ENCODE measurements at places on chromosomes 5 and 9. TPM values are rescaled to one million over a fixed set of nuclear protein-coding genes. Genes with fewer than 3 reads are reported as not detected.
A peak's percentile ranks its signal among the peaks of the same experiment; 100 is the strongest.

DNA sequence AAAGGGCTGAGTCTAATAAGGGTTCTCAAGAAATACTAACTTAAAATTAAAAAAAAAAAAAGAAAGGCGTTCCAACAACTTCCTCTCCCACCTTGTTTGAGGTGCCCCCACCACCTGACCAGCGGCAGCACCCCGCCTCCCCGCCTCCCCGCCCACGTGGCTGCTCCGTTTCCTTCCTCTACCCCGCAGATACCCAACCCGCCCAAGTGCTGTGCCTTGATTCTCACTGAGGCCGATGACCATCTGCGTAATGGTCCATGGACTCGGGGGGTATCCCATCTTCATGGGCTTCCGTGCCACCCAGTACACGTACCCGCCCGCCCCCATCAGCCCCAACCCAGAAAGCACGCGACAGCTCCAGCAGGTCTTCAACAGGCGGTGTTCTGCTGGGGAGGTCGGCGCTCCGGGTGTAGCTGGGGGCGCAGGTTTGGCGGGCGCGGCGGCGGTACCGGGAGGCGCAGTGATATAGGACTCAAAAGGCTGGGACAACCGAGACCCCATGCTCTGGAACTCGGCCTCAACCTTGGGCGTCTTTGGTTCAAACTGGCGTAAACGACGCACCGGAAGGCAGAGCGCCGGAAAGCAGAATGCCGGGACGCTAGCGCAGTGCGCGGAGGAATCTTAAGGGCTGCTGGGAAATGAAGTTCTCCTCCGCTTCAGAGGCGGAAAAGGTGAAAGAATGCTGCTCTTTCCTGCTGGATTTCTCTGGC is at the start of gene DMAC1:
Gene DMAC1 (minus strand): TSS at position 545 of the 710 bp plus-strand sequence. CDS start 44 bp downstream, at position 501.
- no peak for DNase-seq

DNA sequence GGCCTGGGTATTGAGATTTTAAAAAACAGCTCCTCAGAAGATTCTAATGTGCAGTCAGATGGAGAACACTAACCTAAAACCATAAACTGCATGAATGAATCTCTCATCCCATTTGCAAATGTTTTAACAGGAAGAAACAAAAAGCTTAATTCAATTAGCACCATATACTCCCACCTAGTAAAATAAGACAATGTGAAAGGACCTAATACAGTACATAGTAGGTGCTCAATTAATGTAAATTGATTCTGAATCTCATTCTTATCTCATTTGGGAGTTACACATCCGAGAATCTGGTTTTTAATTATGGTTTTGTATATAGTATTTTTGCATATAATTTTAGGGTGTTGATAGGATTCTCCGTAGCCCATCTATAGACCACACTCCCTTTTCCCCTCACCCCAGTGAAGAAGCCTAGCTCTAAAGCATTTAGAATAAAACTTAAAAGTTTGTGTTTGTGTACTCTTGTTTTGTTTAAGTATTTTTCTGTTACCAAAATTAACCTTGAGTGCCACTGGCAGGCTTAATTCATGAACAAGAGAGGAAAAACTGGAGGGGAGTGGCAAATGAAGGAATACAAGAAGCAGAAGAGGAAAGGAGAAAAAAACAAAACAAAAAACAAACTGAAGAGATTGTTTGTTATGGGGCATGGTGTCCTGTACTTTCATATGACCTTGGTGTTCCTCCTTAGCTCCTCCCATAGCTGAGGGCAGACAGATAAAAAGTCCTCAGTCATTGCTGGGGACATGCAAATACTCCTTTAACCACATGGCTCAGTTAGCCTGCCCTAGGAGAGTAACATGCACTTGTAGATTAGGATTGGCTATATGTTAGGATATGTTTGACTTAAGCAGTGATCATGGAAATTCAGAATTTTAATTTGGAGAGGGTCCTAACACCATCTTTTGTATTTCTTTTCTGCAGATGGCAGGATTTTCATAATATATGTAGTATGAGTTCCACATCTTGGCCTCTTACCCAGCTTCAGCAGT is 1.2 kb downstream of the RNF14 start:
- no peak for DNase-seq

DNA sequence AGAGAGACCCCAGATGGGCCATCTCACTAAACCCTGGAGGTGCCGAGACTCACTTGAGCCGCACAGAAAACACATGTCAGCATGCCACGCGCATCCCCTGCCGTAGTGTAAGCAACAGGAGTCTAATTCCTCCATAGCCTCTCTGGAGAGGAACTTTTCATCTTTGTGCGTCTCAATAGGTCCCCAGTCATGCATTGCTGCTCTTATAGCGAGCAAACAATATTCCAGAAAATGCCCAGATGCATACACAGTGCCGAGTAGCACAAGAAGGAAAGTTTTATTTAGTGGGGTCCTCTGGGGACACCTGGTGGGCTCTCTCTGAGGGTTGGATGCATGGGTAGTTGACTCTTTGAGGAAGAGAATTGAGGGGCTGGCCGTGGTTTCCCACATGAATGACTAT is 97.9 kb upstream of the DAP start:
- DNase-seq = no peak

DNA sequence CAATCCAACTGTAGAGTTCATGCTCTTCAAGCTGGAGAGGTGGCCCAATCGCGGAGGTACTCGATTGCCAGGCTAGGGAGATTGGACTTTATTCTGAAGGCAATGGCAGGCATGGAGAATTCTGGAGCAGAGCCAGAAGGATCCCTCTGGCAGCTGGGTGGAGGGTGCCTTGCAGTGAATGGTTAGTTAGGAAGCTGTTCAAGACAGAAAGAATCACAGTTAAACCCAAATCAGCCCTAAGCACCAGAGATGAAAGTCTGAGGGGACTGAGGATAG is 182.4 kb downstream of the RGS3 start:
- peak; percentile 30 for DNase-seq

GRCh38 chr5:36161361-36161760 is 9.4 kb downstream of the SKP2 start:
- no peak for DNase-seq

DNA sequence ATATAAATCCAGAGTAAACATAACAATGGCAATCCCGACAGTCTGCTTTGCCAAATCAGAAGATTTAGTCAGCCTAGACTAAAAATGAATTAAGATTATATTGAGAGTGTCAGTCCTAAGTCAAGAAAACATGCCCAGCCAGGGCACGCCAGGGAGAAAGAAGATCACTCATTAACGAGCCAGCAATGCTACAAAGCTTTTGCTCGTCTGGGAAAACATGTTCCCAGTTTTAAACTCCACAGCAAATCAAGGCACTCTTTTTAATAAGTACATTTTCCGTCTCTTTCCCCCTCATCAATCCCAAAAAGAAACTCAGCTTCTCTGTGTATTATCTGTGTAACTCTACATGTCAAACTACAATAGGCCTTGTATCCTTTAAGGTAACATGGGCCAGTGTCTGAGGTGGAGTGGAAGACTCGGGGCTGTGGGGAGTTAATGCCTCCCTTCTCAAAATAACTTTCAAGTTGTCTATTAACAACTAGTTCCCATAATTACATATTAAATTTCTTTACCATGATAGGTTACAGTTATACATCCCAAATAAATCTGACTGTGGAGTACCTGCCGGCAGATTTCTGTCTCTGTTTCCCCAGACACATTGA is 40.9 kb downstream of the NFIB start:
- DNase-seq = no peak

- no peak for DNase-seq
These were observed 185.1 kb downstream of the SMARCA2 start for GRCh38 chr9:2199999-2200796.

- DNase-seq = no peak
These were observed 205.0 kb upstream of the IER5L start for GRCh38 chr9:129383019-129383560.

DNA sequence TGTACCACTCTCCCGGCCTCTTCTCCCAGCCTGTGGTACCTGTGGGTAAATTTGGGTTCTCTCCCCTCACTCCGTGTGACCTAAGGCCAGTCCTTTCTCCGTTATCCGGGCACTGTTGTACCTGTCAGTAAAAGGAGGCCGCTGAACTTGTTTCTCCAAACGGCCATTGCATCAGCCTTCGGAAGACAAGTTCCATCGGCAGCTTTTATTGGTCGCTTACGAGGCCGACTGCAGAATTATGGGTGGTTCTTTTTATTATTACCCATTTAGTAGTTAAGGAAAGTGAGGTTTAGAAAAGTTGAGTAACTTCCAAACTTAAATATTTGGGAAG is 558 bp downstream of the GRPEL2 start:
- no peak for DNase-seq

GRCh38 chr5:139543423-139543991 is 17.6 kb upstream of the UBE2D2 start:
- DNase-seq = peak; percentile 91

DNA sequence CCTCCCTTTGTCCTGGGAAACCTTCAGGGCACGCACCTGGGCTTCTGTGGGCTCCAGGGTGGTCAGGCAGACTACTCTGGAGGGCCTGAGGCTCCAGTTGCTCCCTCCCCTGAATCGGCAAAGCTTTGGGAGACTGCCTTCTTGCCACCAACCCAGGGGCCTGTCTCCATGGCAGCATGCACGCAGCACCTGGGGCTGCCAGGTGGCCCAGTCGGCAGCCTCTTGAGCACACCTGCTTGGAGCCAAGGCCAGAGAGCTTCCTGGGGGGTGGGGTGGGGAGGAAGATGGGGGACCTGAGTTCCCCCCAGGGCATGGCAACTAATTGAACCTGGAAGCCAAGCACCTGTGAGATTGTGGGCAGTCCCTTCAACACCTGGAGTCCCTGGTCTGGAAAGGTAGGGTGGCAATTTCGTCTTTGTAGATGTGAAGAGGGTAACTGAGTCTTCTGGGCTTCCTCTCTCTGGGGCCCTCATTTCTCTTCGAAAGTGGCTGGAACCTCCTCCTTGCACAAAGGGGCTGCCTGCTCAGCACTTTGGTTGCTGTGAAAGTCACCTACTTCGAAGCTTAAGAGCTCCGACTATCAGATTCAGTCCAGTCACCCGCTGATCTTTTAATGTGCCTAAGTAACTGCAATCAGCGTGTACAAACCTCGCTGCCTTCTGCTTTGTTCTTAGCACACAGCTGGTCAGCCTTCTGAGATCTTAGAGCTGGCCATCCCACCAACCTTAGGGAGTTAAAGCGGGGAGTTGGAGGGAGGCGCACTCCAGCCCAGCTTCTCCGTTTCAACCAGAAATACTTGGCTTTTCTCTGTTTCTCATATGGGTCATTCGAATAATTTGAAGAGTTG is 4.0 kb downstream of the RNF183 start:
- DNase-seq = no peak

DNA sequence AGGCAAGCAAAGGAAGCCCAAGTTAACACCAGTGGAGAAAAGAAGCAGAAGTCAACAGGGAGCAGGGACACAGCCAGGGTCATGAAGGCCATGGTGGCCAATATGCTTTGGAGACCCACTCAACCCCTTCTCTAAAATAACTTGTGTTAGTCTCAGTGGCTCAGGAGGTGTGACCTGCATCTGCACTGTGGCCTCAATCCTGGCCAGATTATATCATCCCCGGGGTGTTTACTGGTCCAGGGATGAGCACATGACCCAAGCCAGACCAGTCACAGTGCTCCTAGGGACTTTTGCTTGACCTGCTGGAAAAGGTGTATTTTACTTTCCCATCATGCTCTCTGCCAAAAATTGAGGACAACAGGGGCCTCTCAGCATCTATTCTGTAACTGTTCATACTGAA is 105.2 kb downstream of the DPYSL3 start:
- no peak for DNase-seq

GRCh38 chr9:4402501-4402900 is 87.8 kb upstream of the SLC1A1 start:
- no peak for DNase-seq

PTGDS gene
- 249 TPM for total RNA-seq

IFNA2 gene
- total RNA-seq = not detected

DOK3 gene
- total RNA-seq = 22.6 TPM

ANKRA2 gene
- 8.7 TPM for total RNA-seq

WNK2 gene
- total RNA-seq = 1.1 TPM

Data from mesenteric fat pad (tissue), 1 donor.